ENCODE measurements at places on chromosomes 5 and 9.

GRCh38 chr5:125578551-125578950 lies 832.1 kb upstream of the ZNF608 start:
- no peak for DNase-seq

GRCh38 chr5:173800340-173800739 lies 87.8 kb upstream of the CPEB4 start:
- no peak for DNase-seq

- peak; percentile 8 for DNase-seq
Measured at GRCh38 chr9:77251050-77251449, 73.7 kb downstream of the VPS13A start.

GRCh38 chr5:167426501-167426900 lies 864.9 kb upstream of the WWC1 start:
- no peak for DNase-seq

DNA sequence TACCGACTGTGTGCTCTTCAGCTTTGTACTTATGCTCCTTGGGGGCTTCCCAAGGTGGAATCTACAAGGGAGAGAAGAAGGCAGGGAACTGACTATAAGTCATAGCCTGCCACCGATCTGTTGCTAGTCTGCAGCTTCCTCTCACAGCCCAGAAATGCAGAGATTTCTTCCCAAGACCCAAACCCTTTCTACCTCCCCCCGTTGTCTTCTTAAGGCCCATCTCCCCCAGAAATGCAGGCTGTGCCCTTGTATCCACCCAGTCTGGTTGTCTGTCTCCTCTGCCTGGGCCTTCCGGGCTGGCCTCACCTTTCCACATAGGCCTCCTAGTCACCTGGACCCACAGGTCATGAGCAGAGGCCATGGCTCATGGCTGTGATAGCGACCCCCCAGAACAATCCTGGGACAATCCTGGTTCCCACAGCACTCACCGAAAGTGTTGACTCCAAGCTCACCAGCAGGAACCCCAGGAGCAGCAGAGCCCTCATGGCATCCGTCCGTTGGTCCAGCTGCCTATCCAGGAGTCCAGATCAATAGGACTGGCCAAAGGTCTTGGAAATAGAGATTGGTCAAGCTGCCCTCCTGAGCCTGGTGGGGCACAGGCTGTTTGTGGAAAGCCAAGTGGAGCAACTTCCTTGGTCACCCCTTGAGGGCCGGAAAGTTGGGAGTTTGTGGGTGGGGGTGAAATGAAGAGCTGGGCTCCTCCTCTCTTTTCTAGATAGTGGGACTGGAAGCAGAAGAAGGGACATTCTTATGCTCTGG lies at the start of gene F12:
TSS of gene F12 (minus strand) at position 522 of the 759 bp plus-strand sequence. CDS start at position 485, 37 bp downstream.
- no peak for DNase-seq

GRCh38 chr5:13910201-13910600 lies 34.3 kb downstream of the DNAH5 start:
- no peak for DNase-seq

GRCh38 chr5:138725818-138726416 lies 27.3 kb upstream of the CTNNA1 start:
- no peak for DNase-seq

DNA sequence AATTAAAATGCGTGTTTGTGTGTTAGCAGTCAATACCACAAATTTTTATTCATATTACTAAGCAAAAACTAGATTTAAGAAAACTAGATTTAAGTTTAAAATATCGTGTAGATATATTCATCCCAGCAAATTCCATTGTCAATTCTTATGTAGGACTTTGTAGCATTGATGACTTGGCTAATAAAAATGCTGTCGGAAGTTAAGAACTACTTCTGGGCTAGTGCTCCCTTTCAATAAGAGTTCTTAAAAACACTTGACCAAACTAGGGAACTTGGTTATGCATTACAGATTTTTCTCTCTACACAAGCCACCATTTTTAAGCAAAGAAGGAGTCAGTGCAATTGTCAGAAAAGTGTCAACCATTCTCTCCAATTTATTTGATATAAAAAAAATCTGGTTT lies 68.7 kb upstream of the RAD23B start:
- no peak for DNase-seq

DNA sequence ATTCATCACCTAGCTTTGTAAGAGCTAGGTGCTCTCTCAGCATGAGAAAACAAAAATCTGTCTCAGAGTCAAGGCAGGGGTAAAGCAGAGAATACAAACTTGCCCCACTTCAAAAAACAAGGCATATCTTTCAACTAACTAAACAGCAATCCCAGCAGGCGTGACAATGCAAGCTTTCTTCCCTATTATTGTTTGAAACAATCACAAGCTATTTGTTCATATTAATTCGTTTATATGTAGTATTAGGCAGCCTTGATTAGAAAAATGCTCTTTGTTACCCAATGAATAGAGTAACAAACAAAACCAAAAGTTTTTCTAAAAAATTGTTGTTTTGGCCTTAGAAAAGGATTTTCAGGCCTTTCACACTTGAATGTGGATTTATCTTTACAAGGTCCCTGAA lies 71.1 kb downstream of the LPAR1 start:
- no peak for DNase-seq

DNA sequence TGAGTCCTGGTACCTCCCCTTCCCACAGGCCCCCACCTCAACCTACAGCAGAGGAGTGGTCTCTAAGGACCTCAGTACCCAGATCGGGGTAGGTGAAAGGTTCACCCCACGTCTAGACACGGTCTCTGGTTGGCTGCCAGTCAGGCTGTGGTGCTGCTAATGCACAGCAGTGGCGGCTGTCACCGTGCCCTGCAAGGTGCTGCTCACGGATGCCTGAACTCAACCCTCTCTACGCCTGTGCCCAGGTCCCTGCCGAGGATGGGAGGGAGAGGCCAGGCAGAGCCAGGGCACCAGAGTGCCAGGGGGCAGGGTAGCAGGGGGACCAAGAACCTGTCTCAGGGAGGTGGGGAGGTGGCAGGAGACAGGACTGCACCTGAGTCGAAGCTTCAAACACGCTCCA lies 14.3 kb downstream of the IER5L start:
- DNase-seq = no peak

GRCh38 chr9:101787891-101788290 lies 49.4 kb upstream of the GRIN3A start:
- no peak for DNase-seq

DNA sequence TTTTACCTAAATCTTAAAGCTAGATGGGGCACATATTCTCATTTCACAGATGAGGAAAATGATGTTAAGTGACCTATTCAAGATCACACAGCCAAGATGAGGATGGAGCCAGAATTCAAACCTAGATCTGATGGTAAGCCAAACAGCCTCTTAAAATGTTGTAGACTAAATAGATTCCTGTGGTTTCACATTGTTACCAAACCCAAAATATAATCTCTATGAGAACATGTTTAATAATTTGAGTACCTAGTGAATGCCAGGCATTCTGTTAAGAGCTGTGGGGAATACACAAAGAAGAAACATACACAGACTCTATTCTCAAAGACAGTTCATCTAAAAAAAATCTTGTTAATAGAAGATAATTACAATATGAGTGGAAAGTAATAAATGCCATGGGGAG lies 25.2 kb downstream of the HOMER1 start:
- no peak for DNase-seq

- DNase-seq = peak; percentile 89
Measured at GRCh38 chr9:134065612-134066419, 2.0 kb downstream of the BRD3 start.

DNA sequence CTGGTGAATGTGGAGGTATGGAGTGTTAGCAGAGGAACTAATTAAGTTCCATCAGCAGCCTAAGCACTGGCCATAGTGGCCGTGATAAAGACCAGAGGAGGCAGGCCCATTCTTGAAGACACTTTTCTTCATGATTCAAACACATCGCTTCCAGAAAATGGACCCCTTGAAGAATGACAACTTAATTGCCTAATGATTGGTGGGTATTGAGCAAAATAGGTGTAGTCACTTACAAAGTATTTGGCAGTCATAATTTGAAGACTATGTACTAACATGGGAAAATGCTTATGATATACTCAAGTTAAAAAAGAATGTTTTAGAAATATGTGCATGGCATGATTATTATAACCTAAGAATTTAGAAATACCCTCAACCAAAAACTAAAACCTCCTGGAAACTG lies 44.8 kb downstream of the MEGF10 start:
- no peak for DNase-seq

GRCh38 chr5:163190283-163190682 lies 247.1 kb upstream of the CCNG1 start:
- no peak for DNase-seq

GRCh38 chr9:72906810-72907209 lies 46.0 kb downstream of the ALDH1A1 start:
- DNase-seq = no peak

DNA sequence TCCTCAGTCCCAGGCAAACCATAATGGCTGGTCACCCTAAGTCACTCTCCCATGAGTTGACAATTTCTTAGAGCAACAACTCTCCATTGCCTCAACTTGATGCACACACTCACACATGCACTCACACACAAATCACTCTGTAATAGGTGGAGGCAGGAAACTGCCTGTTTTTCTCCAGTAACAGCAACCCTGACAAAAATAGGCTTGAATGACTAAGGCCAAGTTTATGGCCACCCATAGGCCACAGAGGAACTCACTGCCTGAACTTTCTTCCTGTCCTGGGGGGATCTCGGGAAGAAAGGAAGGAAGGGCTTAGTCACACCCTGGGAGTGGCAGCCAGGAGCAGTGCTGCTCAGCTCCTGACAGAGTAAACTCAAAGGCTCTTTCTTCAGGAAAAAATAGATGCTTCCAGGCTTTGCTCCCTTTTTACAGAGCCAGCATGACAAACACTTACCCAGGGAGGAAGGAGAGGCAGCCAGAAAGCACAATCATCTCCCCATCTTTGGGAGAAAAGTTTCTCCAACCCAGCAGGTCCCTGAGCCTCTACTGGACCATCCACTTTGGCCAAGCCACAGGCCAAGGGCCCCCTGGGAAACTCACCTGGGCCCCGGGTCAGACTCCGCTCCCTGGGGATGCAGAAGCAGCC lies 368 bp downstream of the SH3TC2 start:
- DNase-seq = peak; percentile 74

DNA sequence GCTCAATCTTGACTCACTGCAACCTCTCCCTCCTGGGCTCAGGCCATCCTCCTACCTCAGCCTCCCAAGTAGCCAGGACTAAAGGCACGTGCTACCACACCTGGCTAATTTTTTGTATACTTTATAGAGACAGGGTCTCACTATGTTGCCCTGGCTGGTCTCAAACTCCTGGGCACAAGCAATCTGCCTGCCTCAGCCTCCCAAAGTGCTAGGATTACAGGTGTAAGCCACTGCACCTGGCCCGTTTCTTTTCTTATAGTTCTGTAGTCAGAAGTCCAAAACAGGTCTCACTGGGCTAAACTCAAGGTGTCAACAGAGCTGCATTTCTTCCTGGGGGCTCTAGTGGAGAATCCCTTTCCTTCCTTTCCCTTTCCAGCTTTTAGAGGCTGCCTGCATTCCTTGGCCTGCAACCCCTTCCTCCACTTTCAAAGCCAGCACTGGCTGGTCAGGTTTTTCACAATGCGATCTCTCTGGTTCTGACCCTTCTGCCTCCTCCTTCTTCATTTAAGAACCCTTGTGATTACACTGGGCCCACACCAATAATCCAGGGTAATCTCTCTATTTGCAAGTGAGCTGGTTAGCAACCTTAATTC lies 16.3 kb downstream of the IRF1 start:
- no peak for DNase-seq

- no peak for DNase-seq
Measured at GRCh38 chr5:102759700-102760099, 4.6 kb downstream of the PAM start.

- DNase-seq = peak; percentile 41
Measured at GRCh38 chr9:69120380-69121154, 53.5 kb upstream of the TJP2 start.

- DNase-seq = no peak
Measured at GRCh38 chr5:167356374-167356773, 935.1 kb upstream of the WWC1 start.

DNA sequence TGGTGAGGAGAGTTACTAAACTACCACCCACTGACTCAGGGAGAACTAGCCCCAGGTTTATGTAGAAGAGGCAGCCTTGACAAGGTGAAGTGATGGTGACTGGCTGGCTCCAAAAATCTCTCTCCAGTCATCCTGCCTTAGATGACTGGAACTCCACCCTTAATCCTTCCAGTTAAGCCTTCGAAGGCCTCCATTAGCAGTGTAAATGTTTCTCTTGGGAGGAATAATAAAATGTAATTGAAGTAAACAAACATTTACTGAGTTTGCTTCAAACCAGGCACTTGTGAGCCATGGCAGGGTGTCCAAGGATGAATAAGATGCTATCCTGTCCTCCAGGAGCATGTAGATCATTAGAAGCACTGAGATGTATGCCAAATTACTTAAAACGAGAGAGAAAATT lies 35.5 kb downstream of the ASTN2 start:
- DNase-seq = no peak

DNA sequence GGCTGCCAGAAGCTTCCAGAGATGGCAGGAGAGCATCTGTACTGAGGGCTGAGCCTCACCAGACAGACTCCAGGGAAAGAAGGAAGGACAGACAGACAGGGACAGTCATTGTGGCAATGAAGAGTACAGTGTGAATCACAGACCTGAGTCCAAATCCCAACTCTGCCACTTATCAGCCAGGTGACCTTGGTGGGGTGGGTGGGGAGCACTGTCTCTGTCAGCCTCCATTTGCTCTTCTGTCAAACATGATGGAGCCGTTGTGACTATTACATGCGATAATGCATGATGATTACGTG lies 85.9 kb upstream of the FSTL4 start:
- DNase-seq = no peak

GRCh38 chr5:90359073-90359920 lies 50.3 kb downstream of the CETN3 start:
- DNase-seq = no peak

DNA sequence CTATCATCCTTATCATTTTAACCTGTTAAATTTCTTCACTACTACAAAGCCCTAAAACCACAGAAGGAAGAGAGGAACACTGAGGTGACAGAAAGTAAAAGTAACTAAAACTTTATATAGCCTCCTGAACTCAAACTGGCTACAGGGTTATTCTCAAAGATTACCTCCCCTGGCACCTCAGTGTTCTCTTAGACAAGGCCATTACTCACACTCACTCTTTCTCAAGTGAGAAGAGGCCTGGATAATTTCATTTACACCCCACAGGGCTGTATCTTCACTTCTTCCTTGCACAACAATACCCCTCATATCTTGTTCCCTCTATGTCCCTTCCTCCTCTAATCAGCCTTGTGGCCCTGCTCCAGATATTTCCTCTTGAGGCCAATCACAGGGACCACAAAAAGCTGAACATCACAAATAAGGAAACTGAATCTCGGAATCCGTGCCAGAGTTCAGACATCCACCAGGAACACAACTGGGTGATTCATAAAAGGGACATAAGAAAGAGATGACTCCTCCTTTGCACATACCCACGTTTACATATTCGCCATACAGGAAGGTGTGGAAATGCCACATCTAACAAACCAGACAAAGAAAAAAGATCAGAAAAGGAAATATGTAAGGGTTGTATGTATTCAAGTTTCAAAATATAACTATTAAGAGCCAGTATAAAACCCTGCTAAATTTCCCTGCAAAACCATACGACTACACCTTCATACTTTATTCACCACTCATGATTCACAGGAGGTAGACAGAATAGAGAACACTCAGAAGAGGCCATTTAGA lies 1.7 kb upstream of the KLHL3 start:
- no peak for DNase-seq

All from hepatic stellate cell (primary cell).